ENCODE measurements at places on chromosomes 16 and 17.

- no peak for DNase-seq
Measured at GRCh38 chr16:25014500-25015147, 545 bp downstream of the ARHGAP17 start.

DNA sequence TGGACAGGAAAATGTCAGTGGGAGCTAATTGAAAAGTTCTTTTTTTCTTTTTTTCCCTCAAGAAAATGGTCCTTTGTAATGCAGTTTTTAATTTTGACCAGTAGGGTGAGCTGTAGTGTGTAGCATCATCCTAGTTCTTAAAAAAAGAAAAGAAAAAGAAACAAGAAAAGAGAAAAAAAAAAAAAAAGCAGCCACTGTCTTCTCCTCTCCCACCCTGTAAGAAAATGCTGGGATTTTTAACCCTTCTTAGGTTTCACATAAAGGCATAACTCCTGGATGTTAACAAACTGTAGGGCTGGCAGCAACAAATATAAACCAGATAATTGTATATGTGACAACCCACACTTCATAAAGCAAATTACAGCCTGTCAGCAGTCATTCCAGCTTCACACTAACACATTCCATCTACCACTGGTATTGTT lies 78.1 kb downstream of the SKAP1 start:
- no peak for DNase-seq

- DNase-seq, result no peak
Measured at GRCh38 chr17:73889439-73889838, 245.2 kb upstream of the SDK2 start.

DNA sequence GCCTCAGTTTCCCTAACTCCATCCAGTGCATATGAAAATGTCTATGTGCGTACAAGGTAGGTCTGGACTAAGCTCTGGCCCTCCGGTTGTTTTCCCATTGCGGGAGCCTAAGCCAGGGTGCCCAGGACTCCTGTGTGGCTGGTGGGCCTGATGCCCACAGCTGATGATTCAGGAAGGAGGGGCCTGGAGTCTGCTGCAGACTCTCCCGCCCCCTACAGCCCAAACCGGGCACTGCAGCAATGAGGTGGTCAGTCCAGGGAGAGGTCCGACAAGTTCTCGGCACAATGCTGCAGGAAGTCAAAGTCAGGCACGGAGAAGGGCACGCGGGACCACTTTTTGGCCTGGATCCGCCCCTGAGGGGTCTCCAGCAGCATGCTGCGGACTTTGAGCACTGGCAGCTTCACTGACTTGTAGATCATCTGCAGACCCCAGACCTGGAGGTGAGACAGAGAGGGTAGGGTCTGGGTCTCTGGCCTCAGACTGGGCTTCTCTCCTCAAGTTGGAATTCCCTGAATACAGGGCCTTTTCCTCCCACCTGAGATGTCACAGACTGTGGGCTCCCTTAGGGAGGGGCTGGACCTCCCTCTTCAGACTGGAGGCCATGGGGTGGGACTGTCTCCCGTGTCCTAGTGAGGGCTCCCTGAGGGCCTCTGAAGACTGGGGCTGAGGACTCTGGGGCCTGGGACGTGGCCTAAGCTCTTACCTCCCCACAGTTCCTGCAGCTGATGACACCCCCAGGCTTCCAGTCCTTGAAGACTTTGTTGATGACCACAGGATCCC lies 3.4 kb upstream of the ZNF385C start:
- peak; percentile 8 for DNase-seq

DNA sequence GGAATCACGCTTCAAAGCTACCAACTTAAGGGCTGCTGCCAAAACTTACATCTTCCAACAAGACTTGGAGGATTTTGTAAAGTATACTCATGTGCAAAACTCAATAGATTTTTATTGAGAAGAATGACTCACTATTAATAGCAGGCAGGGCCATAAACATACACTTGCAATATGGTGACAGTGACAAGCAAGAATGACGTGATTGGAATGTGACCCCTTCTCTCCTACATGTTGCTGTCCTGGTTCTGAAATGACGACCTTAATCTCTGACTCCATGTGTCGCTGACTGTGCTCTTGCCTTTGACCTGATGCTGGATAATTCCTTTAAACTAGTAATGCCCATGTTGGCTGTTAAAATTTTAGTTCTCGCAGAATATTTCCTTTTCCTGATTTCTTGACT lies 174.5 kb downstream of the PARN start:
- no peak for DNase-seq

GRCh38 chr17:79305768-79306423 lies 231.3 kb downstream of the ENGASE start:
- no peak for DNase-seq

DNA sequence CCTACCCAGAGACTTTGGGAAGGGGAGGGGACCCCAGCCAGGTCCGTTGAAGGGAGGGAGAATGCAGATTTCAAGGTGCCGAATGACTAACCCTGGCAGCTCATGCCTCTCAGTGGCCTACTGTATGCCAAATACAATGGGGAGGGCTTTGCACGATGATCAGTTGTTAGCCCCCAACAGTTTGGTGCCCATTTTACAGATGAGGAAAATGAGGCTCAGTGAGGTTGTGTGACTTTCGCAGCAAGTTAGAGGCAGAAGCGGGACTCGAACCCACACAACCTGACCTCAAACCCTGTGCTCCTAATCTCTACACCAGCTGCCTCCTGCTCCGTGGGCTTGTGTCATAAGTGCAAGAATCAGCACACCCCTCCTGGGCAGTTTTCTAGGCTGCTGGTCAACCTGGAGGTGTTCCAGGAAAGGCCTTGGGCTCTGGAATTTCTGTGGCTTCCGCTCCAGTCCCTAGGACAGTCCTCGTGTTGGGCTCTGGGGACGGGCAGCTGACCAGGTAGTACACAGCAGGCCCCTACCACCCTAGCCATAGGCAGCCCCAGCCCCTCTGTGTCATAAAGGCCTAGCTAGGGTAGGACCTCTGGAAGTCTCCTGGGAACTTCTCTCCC lies 11.9 kb upstream of the NAGPA start:
- no peak for DNase-seq

GRCh38 chr16:79261481-79261940 lies 339.0 kb downstream of the MAF start:
- no peak for DNase-seq

DNA sequence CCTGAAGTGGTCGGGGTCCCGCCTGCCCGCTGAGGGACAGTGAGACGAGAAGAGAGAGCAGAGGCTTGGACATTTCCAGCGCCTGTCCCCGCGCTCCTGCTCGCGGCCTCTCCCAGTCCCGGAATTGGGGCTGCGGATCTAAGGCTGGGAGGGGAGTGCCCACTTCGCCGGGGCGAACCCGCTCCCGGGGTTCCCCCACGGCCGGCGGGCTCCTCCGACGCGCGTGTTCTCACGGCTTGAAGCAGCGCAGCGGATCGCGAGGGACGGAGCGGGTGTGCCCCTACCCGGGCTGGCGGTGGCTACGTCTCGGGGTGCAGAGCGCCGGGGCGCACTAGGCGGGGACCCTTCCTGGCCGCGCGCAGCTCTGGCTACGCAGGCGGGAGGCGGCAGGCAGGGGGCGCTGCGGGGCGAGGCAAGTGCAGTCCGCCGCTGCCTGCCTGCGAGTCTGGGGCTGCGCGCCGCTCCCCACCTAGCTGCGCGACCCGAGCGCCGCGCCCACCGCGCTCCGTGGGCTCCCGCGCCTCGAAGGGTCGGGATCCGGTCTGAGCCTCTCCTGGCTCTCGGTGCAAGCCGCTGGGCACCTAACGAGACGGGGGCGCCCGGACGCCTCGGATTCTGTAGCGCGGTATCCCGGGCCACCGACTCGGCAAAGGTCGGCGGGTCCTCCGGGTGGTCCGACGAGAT lies 1.2 kb downstream of the NGFR start:
- no peak for DNase-seq

GRCh38 chr17:33218698-33219601 lies 74.1 kb downstream of the ASIC2 start:
- no peak for DNase-seq

DNA sequence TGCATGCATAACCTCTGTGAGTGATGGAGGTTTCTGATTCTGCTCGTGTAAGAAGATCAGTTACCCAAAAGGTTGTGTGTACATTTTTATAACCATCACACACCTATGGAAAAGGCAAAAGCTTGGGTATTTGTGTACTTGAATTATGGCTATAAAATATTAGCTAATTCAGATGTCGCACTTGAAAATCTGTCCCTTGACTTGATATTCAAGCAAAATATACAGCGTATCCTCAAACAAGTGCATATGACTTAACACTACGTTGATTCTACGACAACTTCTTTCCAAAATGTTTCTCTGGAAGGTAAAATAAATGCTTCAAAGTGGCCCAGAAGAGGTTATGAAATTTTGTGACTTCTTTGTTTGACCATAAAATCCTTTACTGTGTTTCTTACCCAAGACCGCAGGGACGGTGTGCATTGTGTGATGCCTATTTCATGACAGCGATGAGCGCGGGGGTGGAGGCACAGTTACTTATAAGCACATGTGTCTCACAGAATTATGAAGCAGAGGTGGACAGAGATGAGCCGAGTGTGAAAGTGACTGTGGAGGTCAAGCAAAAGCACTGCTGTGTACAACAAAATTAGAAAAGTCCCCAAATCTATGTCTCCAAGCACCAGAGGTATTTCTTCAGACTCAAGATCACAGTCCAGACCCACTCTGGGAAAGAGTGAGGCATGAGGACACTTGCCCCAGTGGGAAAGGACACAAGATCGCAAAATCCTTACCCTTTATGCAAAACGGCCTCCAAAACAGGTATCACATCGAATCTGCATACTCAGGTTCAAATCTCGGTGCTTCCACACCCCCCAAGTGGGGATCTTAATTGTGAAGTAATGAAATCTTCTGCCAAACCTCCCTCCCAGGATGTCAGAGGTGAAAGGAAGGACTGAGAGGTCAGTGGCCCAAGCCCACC lies 4.1 kb upstream of the HOXB9 start:
- no peak for DNase-seq

- no peak for DNase-seq
Measured at GRCh38 chr16:80883159-80883642, 78.8 kb upstream of the CDYL2 start.

DNA sequence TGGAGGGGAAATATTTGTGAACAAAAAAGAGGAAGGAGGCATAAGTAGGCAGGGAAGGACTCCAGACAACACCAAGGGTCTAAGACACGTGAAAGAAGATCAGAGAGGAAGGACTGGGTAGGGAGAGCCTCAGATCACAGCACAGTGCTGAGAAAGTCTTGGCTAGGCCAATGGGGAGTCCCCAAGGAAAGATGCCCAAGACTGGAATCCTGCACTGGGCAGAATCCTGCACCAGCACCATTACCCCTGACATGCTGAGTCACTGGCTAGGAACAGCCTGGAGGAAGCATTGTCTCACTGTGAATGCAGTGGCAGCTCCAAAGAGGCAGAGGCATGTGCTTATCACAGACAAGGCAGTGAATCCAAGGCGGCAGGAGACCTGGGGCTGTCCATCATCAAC lies 19.2 kb downstream of the CLEC19A start:
- DNase-seq, result no peak

DNA sequence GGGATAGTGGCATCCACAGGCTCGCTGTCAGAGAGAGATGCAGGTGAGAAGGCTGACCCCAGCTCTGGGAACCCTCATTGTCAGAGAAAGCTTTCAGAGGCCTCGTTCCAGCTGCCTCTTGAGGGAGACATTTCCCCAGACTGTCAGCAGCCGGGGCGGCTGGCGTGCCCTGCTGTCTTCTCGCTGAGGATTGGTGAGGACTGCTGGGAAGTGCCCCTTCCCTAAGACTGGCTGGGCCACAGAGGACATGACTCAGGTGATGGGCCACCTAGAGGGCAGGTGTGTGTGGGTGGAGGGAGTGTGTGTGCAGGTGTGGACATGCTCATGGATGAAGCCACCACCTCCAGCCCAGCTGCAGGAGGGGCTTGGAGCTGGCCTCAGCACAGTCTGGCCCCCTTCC lies 25.3 kb downstream of the SPACA3 start:
- DNase-seq, result no peak

DNA sequence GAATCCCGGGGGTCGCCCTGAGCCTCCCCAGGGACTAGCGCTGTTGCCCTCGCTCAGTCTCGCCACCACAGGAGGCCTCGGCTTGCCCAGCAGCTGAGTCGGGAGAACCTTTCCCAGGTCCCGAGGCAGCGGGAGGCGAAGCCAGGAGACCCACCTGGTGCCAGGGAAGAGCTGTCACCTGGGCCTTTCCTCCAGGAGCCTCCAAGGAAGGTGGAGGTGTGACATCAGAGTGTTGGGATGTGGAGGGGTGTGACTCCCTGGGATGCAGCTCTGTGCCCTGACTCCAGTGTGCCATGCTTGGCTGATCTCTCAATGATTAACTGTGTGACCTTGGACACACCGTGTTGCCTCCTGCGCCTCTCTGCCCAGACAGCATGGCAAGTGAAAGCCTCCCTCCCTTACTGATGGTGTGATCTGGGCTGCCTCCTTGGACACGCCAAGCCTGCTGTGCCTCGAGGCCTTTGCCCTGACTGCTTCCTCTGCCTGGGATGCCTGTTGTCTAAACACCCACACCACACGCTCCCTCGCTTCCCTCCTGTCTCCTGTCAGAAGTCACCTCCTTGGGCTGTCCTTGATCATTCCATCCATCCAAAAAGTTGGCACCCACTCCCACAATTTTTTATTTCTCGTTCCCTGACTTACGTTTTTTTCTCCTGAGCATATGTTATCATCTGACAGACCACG lies 88.0 kb downstream of the CMIP start:
- DNase-seq, result no peak

GRCh38 chr16:30075503-30076275 lies at the start of gene PPP4C:
TSS of gene PPP4C (plus strand) at chr16:30075994. CDS start at chr16:30076378, 384 bp downstream.
- DNase-seq, result peak; percentile 26

DNA sequence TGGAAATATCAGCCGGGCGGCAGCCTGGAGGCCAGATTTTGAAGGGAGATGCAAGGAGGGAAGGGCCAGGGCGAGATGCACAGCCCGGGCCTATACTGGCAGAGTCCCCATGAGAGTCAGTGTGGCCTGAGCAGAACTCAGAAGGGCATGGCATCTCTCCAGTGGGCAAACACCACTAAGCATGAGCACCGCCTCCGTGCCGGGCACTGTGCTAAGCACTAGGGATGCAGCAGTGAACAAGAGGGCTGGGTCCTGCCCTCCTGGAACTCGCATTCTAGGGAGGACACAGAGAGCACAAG lies 33.5 kb downstream of the TK2 start:
- no peak for DNase-seq

DNA sequence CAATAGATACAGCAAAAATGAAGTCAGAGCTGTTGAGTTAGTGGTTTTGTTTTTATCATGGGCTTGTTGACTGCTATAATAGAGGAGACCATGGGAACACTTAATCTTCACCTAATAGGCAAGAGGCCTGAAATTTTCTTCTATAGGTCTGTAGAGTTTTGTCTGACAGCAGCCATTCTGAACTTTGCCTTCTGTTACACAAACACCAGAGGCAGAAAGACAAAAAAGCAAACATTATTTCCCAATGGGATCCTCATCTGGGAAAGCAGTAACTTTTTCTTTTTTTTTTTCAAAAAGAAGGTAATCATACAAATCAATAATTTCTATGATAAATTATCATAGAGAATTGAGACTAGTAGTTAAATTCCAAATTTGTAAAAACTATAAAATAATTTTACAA lies 494.1 kb downstream of the TOX3 start:
- no peak for DNase-seq
